CD4-positive, alpha-beta T cell (primary cell): ENCODE measurements at places on chromosomes 5 and 9. TPM values are rescaled to one million over a fixed set of nuclear protein-coding genes. Genes with fewer than 3 reads are reported as not detected.
A peak's percentile ranks its signal among the peaks of the same experiment; 100 is the strongest.

KLF4 gene
- total RNA-seq = 13.2 TPM

SPATA31E1 gene
- total RNA-seq = not detected

LCN12 gene
- total RNA-seq = 1.5 TPM

DNA sequence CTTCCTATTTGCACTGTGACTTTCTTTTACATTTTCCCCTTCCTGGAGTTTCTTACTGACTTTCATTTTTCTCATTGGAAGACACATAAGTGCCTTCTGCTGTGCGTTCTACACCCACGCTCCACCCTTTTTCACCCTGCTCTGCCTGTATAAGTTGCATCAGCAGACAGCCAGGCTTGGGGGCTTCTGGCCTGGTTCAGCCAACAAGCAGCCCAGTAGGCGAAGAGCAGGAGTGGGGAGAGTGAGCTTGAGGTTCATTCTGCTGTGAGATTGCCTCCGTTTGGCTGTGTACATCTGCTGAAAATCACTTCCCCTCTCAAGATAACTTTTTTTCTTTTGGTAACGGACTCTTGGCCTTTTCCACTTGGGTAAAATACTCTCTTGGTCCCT, 38.4 kb downstream of the RASGRF2 start:
- peak; percentile 36 for DNase-seq

DNA sequence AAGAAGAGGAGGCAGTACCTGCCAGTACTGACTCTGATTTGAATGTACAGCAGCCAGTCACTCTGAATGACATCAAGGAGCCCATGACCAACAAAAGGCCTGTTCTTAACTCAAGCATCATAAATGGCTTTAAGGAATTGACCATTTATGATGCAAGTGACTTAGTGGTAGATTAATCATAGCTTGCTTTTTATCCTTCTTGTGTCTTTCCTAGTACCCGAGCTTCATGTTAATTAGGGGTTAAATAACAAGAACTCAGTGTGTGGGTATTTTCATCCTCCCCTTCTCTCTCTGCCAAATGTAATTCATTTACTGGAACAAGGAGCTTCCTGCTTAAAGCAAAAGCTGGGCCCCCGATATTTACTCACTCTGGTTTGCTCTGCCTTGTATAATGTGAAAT, 146.5 kb downstream of the UNC13B start:
- no peak for DNase-seq

GRCh38 chr5:163384669-163385068, 52.7 kb upstream of the CCNG1 start:
- DNase-seq = no peak

DNA sequence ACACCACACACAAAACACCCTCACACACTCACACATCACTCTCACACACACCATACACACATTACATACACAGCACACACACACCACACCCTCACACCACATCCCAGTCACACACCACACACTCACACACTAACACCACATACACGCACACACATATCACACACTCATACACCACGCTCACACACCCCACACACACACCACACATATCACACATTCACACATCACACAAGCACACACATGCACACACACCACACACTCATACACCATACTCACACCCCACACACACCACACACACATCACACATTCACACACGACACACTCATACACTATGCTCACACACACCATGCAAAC, 543 bp upstream of the UBE2QL1 start:
- DNase-seq = no peak
